ENCODE measurements at places on chromosomes 13 and 19.
A peak's percentile ranks its signal among the peaks of the same experiment; 100 is the strongest.

- DNase-seq = no peak
Observed at GRCh38 chr19:10773969-10774368, 56.1 kb downstream of the DNM2 start.

DNA sequence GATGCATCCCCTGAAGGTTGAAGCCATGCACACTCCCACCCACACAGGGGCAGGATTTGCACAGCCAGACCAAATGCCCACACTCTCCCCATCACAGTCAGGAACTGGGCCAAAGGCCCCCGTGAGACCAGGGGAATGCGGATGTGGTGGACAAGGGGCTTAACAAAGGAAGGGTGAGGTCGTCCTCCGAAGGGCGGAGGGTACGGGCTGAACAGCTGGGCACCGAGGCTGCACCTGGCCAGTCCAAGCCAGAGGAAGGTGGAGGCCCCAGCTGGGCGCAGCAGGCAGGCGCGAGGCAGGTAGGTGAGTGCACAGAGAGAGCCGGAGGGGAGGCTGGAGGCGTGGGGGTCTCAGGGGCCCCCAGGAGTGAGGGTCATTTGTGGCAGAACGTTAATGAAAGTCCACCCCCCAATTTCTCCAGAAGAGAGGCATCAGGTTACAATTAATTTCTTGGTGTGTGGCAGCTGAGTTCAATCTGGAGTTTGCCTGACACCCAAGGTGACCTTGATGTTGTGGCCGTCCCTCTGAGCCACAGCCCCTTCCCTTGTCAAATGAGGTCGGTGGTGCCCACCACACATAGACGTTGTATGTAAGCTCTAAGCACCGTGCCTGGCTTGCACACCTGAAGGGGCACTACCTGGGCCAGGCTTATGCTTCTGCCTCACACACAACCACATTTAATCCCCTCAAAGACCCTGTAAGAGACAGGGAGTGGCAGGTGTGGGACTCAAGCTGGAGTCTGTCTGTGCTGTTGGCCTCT lies 2.9 kb downstream of the KLK15 start:
- DNase-seq = no peak

GRCh38 chr13:45786293-45786920 lies 65.1 kb downstream of the SIAH3 start:
- no peak for DNase-seq

DNA sequence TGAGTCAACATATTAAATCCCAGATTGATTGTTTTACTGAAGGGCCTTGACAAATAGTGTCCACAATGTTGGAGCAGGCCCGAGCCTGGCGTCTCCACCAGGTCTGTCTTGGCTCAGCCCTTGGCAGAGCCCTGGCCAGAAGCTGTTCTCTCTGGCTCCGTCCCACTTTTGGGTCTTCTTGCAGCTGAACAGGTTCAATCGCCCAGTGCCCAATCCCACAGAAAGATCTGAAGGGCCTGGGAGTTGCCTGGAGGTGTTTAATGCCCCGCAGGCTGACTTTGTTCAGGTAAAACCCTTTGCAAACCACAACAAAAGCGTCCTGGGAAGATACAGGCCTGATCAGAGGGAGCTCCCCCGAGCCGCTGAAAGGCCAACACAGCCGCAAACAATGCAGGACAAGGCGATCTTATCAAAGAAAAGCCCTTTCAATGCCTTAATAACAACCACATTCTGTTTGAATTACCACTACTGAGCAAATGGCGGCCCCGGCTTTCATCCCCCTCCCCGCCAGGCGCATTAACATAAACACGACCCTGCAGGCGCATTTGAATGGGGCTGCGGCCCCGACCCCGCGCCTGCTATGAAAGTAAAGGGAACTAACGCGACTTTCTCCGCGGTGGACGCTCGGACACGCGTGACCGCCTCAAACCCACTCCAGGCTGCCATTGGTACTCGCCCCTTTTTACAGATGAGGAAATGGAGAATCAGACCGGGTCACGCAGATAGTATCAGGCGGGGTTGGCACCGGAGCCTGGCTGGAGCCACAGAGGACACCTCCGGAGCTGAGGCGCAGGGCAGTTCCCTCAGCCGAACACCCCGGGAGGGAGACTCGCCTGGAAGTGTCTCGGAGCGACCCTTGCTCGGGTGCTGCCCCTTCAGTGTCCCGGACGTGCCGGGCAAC lies 3.1 kb downstream of the CDX2 start:
- DNase-seq = no peak

DNA sequence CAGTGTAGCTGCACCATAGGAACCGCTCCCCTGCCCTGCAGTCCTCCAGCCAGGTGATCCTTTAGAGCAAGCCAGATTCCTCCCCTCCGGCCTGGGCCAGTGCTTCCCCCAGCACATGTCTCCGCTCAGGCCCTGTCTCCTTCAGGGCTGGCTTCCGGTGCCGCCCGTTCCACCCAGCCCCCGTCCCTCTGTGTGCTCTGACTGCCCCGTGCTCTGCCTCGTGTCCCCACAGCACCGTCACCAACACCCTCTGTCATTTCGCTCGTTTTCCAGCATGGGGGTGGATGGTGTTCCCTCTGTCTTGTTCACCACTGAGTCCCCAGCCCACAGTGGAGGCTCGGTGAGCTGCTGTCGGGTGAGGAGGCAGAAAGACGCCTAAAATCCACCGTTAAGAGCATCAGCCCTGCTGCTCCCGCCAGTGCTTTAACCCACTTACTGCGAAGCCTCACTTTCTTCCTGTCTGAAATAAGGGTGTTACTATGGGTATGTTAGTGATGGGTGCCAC lies 54.5 kb downstream of the TSSK6 start:
- DNase-seq = no peak

- DNase-seq = no peak
Observed at GRCh38 chr13:104764600-104764999, 1698.4 kb upstream of the SLC10A2 start.

- no peak for DNase-seq
Observed at GRCh38 chr19:30266687-30267086, 105.5 kb upstream of the ZNF536 start.

- DNase-seq = peak; percentile 39
Observed at GRCh38 chr13:94657167-94657566, 55.2 kb downstream of the SOX21 start.

- DNase-seq = peak; percentile 75
Observed at GRCh38 chr13:54637366-54637765, 1608.8 kb downstream of the OLFM4 start.

- no peak for DNase-seq
Observed at GRCh38 chr19:50419580-50420035, 870 bp downstream of the SPIB start.

GRCh38 chr19:39679056-39679790 lies 23.5 kb downstream of the LGALS16 start:
- no peak for DNase-seq

GRCh38 chr19:18629166-18630088 lies 7.4 kb upstream of the KLHL26 start:
- no peak for DNase-seq

DNA sequence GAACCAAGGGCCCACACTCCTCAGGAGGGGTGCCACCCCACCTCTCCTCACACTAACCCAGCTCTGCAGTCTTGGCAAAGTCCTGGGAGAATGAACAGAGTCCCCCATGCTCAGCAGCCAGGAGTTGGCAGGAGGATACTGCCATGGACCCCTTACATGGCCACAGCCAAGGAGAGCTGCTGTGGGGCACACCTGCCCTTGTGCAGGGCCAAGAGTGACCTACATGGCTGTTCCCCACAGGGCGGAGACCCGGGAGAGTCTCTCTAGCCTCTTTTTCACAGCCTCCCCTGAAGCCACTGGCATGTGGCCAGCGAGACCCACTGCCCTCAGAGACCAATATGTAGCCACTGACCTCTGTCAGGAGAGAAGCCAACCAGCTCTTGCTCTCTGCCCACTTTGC lies 45.9 kb upstream of the VSTM2B start:
- no peak for DNase-seq

DNA sequence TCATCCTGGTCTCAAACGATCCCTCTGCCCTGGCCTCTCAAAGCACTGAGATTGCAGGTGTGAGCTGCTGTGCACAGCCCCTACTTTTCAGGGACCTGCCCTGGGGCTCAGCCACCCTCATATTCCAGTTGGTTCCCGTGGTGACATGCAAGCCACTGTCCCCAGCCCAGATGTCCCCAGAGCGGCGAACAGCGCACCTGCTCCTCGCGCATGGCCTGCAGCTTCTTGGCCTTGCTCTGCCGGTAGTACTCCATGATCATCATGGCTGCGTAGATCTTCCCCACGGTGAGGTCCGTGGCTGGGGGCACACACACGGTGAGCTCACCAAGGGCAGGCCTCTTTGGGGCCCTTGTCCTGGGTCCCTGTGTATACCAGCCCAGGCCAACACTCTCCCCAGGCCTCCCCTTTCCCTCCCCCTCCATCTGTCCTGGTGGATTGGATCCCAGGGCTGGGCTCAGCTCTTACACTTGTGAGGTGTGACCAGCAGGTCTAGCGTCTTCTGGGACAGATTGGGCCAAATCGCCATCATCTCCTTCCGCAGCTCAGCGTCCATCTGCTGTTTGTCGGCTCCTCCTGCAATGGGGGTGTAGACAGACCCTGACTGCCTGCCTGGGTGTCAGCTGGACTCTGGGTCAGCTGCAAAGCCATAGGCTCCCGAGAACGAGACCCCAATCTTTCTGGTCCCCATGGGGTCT lies 64.0 kb downstream of the IER2 start:
- DNase-seq = no peak

DNA sequence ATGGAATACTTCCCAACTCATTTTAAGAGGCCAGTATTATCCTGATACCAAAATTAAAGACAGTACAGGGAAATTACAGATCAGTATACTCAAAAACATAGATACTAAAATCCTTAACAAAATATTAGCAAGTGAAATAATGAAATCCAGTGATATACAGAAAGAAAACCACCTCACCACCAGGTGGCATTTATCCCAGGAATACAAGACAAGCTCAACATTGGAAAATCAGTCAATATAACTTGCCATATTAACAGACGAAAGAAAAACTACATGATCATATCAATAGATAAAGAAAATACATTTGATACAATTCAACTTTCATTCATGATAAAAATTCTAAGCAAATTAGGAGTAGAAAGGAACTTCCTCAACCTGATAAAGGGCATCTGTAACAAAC lies 6.7 kb upstream of the GNA15 start:
- DNase-seq = peak; percentile 71

DNA sequence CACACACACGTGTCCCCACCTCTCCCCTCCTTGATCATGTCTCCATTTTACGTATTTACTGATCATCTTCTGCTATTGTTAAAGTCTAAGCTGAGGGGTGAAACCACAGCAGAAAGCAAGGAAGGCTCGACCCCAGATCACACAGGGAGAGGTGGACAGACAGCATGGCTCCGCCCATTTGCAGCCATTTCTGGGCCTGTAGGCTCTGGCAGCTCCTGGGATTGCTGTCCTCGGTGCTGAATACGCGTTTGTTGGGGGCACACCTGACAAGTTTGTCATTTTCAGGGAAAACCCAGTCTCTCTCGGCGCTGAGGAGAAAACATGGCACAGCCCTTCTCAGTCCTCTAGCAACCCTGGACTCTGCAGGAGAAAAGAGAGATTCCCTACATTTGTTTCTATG lies 8.0 kb downstream of the TMEM86B start:
- DNase-seq = no peak

DNA sequence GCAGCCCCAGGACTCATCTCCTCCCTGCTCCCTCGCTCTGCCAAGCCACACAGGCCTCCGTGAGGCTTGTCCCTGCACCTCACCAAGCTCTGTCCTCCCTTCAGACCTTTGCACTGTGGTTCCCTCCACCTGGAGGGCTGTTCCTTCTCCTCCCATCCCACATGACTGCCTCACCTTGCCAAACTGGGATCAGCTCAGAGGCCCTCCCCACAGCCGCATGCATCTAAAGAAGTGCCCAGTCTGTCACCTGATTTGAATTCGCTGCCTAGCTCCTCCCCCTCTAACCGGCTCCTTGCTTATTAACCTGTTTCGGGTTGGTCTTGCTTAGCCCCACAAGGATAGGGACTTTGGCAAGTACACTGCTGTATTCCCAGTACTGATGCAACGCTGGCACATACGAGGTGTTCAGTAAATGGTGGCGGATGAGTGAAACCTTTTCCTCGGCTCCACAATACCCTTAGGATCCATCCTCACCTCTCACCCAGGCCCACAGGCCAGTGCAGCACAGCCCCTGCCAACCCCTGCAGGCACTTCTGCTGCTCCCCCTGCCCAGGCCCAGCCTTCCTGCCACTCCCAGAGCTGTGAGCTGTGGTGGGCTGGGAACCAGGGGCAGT lies 4.4 kb downstream of the AKT2 start:
- no peak for DNase-seq

GRCh38 chr19:31085125-31085524 lies 264.1 kb downstream of the TSHZ3 start:
- DNase-seq = peak; percentile 56

DNA sequence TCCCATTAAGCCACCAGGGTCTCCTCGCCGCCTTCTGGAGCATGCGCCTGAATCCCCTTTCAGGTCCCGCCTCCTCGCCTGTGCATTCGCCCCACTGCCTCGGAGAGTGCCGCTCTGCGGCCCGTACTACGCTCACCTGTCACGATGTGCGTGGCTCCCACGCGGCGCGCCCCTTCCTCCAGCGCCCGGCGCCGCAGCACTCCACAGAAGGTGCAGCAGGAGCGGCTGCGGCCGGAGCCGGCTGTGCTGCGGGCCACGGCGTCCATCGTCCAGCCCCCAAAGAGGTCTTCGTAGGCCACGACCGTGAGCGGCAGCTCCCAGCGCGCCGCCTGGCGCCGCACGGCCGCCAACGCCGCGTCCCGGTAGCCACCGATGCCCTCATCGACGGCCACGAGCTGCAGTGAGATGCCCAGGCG lies 4.3 kb downstream of the CTU1 start:
- DNase-seq = no peak

- no peak for DNase-seq
Observed at GRCh38 chr13:113148940-113149503, 9.4 kb upstream of the PROZ start.

DNA sequence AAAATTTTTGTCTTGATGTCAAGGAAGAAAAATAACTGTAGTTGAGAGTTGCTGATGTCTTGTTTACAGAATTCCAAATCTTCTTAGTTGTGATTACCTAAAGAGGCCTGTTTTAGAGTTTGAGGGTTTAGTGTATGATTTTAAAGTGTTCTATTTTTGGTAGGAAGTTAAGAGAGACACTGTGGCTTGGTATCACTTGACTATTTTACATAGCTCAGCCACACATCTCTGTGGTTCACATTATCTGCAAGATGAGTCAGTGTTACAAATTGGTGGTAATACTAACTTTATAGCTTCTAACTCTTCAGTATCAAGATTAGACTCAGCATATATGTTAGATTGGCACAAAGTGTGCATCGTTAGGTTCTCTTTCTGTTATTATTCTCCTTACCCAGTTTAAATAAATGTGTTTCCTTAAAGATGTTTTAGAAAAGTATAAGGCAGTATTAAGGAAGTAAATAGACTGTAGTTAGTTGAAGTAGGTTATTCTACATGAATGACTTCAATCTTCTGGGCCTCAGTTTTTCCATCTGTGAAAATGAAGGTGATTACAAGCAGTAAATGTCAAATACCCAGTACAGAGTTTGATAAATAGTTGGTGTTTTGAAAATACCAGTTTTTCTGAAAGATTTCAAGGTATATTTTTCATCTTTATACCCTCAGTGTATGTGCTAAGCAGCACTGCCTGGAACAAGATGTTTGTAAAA lies 33.4 kb downstream of the COG6 start:
- no peak for DNase-seq

GRCh38 chr19:12778017-12778904 lies 2.9 kb upstream of the HOOK2 start:
- DNase-seq = peak; percentile 80
